ENCODE measurements at places on chromosomes 4 and X. TPM values are rescaled to one million over a fixed set of nuclear protein-coding genes. Genes with fewer than 3 reads are reported as not detected.

DNA sequence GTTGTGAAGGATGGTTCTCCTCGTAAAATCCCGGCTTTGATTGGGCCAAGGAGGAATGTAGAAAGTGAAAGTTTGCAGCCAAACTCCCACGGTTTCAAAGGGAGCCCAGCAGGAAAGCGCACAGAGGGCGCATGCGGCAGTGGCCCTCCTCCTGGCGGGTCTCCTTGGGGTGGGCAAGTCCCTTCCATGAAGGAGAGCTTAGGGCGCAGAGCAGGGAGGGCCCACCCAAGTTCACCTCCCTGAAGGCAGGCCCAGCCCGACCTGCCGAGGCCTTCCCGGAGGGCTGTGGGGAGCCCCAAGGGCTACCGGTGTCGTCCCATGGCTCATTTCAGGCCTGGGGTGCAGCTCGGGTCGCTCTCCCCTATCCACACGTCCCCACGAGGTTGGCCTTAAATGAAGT lies 2.0 kb downstream of the PDZD4 start:
- no peak for DNase-seq

GRCh38 chr4:78764498-78764961 lies 11.6 kb upstream of the BMP2K start:
- DNase-seq: no peak

- DNase-seq: no peak
Measured at GRCh38 chr4:129355031-129355430, 259.1 kb downstream of the C4orf33 start.

DNA sequence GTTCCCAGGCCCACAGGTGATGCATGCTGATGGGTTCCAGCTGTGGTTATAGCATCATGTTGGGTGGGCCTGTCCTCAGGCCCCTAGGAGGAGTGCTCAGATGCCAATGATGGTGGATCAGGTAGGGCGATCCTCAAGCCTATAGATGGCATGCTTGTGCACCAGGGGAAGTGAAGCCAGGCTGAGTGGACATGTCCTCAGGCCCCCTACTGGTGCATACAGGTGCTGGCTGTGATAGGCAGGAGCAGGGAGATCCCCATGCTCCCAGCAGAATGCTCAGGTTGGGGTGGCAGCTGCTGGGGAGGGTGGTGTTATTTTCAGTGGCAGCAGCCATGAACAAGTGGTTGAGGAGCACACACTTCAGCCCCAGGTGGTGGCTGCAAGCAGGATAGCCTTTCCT lies 96.0 kb downstream of the SMARCA1 start:
- no peak for DNase-seq

DNA sequence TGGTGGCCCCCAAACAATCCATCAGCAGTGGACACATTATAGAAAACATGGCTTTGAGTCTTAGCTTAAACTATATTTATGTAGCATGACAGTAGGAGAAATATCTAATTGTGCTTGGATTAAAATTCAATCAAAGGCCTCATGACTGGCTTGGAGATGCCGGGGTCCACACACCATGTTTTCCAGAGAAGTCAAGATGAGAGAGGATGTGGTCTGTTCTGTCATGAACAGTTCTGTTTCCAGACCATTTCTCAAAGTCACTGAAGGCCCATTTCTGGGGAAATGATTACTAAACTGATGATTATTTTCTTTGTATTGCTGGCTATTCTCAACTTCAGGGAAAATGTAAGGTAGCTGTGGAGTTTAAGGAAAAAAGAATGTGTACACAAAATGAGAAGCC lies 76.3 kb downstream of the C4orf51 start:
- DNase-seq: no peak

DNA sequence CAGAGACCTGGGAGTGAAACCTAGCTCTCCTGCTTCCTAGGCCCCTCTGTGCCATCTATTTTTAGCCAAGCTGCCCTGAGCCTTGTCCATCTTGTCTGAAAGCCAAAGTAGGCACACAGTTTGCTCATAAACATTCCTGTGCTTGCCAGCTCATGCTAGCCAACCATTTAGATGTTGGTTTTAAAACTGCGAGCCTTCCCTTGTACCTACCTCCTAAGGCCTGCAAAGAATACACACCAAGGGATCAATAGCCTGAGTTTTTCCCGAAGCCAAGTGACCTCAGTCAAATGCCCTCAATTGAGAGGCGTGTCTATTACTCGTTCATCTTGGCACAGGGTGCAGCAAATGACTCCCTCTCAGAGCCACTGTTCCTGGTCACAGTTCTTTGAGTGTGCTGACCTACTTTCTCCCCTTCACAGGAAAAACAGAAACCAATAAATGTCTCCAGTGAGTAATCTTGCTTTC lies 48.5 kb downstream of the ZCCHC12 start:
- no peak for DNase-seq

DNA sequence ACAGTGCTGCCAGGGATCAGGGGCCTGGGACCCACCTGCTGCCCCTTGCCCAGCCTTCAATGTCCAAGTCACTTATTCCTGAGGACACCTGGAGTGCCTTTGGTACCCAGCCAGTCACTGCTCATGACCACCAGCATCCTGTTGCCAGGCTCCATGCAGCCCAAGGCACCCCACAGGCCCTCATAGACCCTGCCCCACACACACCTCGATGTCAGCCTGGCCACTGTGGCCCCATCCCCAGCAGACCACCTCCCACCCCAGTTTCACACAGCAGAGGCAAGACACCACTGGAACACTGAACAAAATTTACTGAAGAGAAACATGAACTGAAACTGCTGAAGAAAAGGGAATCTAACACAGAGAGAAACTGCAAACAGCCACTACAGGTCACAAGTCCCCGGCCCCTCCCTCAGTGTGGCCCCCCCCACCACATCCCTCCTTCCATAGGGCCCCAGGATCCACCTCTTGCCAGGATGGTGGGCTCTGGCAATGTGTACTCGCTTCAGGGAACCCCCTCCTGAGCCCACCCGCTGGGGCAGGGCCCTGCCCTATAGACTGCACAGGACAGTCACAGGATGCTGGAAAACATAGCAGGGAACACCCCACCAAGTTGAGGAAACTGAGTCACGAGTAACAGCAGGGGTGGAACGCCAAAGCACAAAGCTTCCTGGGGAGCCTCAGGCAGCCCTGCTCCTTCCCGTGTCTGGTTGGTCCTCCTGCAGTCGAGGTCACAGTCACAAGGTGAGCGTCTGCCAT lies 5.2 kb downstream of the PNMA5 start:
- no peak for DNase-seq

DNA sequence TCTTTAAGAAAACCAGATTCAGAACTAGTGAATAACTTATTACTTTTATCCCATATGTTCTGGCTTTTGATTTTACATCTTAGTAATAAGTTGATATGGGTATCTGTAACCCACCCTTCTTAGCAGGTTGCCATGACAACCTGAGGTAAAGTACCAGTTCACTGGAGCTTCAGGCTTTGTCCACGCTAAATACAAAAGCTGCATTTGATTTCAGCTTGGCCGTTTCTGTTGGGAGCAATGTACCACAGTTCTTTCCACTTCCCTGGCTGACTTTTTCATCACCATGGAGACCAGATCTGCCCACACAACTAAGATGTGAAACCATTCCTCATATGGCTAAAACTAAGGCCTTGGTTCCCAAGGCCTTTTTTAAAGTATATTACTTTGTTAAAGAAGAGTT lies 26.1 kb downstream of the KLHL34 start:
- no peak for DNase-seq

DNA sequence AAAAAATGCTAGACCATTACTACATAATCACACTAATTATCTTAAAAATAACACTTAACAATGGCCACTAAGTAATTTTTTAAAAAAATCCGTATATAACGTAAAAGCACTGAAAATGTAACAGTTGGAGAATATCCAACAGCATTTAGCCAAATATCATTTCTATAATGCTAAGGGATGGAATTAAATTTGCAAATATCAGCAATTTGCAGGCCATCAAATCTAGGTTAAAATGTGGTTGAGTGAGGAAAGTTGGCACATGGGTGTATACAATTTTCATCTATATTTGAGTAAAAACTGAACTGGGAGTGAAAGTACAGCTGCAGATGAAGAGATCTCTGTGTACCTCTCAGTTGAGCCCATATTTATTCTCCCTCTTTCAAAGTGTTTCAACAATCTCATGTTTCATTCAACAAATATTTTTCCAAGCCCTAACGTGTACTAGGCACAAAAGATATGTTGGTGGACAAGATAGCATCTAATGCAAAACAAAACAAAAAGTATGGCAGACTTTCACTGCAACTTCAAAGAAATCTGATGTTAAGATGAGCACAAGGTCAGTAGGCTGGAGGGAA lies 63.0 kb downstream of the MBNL3 start:
- no peak for DNase-seq

DNA sequence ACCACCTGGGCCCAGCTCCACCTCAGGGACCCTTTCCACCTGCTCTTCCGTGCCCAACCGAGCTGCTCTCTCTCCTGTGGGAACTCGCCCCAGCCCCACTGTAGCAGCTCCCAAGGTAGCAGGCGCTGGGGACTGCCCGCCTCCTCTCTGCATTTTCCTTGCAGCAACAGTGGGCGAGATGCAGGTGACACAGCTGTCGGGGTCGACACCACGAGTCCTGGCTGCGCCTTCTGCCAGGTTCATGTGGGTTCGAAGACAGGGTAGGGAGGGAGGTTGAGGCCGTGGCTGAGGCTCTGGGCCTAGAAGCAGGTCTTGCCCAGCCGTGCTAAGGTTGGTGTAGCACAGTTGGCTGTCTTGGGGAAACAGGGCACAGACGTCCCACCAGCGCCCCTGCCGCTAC lies 245.2 kb upstream of the FSTL5 start:
- DNase-seq: no peak

GRCh38 chrX:63785708-63786040 lies 660 bp upstream of the ARHGEF9 start:
- no peak for DNase-seq

GRCh38 chrX:139930916-139931645 lies 1.8 kb downstream of the ATP11C start:
- no peak for DNase-seq

DNA sequence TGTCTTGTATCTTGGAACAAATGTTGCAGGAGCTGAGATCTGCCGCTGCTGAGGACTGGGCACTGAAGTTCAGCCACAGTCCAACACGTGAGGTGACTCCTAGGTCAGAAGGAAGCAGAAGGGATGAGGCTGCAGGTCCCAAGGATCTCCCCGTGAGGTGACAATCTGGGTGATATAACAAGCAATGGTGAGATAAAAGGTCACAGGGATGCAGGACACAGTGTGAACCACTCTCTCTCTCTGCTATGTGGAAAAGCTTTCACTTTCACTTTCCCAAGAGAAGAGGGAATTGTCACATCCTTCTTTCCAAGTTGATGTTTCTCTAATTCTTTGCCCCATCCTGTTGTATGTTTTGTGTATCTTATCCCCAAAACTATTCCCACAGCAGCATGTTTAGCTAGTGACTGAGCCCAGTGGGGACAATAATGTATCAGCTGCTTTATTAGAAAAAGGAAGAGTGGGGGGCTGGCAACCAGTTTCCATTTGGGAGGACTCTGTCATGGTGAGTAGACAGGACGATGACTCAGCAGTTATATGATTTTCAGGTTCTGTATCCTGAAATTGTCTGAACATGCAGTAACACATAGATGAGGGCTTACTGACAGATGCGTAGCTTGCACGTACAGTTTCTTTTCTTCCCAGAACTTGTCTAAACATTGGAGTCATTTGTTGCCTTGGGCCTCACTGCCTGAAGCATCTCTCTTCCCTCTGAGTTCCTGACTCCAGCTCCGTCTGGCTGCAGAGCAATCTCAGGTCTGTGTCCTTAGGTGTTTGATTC lies 1415.8 kb upstream of the TENM3 start:
- no peak for DNase-seq

BEX3 gene
- total RNA-seq: 5.7 TPM

ZFX gene
- 55.8 TPM for total RNA-seq

VEGFC gene
- 1.8 TPM for total RNA-seq

IL13RA1 gene
- 2.2 TPM for total RNA-seq

GUCY1B1 gene
- 15.3 TPM for total RNA-seq
